ENCODE measurements at places on chromosomes 1 and 21.

GRCh38 chr1:65189576-65190115, 41.6 kb downstream of the AK4 start:
- DNase-seq: no peak

GRCh38 chr1:66396212-66396890, 137.6 kb upstream of the SGIP1 start:
- no peak for DNase-seq

DNA sequence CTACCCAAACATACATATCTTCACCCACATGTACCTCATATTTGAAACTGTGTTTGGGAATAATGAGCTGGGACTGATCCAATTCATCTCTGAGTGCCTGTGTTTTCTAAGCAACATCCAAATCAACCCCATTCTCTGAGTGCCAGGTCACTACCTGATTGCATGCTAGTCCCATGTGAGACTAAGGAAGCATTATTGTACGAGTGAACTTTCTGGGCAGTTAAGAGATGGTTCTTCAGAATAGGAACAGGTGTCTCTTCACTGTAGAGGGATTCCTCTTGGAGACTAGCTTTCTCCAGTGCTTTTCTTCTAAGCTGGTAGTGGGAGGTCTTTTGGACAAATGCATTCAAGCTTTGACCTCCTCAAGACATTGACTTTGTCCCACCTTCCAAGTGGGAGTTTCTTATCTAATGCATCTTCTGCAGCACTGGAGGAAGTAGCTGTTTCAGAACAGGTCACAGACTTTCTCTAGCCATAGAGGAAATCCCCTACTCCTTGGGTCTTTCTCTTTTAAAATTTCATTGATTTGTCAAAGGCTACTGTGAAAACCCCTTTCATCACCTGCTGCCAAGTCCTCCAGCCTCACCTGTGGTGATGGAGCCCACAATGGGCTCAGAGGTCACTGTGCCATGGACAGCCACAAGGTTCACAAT, 172.0 kb upstream of the KIAA0040 start:
- DNase-seq: no peak

GRCh38 chr1:65724151-65724550, 68.5 kb upstream of the PDE4B start:
- DNase-seq: no peak

- DNase-seq: peak; percentile 11
These were observed 99.6 kb upstream of the CACNA1E start for GRCh38 chr1:181383695-181384094.

GRCh38 chr1:75989121-75989520, 56.9 kb upstream of the ASB17 start:
- DNase-seq: no peak

DNA sequence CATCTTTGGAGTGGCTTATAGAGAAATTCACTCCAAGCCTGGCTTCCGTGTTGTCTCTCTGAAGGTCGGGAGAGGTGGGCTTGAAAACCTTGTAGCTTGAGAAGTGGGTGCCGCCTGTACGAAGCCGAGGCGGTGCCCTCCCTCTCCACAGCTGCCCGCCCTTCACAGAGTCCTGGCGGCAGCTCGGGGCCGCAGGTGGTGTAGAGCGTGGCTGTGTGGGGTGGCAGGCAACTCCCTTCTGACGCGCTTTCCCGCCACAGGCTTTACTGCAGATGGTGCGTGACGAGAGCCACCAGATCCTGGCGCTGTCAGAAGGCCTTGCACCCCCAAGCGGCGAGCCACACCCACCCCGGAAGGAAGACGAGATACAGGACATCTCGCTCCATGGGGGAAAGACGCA, 33.1 kb upstream of the DIP2A start:
- DNase-seq: no peak

DNA sequence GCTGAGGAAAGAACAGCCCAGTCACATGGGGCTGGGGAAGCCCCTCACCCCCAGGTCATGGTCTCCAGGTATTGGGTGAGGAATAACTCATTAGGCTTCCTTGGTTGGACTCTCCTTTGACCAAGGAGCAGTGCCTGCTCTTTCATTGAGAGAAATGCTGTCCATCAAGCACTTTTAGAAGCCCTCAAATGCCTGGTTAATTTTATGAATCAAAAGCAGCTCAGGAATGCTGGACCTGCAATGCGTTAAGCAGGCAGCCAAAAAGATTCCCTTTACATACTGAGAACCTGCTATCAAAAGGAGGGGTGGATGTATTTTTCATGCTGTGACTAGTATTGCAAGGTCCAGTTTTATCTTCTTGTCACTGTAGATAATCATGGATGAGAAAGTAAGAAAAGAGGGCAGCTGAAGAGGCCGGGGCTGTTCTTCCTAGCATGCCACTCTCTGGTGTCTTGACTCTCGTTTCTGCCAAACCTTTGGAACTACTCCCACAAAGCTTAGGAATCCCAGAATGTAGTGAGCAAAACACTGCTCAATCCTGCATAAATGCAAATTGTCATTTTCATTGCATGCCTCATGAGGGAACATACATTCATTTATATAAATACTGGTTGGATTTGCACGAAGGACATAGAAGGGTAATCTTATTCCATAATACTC, 2.1 kb upstream of the CD58 start:
- peak; percentile 21 for DNase-seq

- DNase-seq: peak; percentile 67
These were observed 61.0 kb downstream of the TOR3A start for GRCh38 chr1:179142889-179143299.

GRCh38 chr1:36178471-36179219, 22.7 kb downstream of the MAP7D1 start:
- DNase-seq: peak; percentile 97

DNA sequence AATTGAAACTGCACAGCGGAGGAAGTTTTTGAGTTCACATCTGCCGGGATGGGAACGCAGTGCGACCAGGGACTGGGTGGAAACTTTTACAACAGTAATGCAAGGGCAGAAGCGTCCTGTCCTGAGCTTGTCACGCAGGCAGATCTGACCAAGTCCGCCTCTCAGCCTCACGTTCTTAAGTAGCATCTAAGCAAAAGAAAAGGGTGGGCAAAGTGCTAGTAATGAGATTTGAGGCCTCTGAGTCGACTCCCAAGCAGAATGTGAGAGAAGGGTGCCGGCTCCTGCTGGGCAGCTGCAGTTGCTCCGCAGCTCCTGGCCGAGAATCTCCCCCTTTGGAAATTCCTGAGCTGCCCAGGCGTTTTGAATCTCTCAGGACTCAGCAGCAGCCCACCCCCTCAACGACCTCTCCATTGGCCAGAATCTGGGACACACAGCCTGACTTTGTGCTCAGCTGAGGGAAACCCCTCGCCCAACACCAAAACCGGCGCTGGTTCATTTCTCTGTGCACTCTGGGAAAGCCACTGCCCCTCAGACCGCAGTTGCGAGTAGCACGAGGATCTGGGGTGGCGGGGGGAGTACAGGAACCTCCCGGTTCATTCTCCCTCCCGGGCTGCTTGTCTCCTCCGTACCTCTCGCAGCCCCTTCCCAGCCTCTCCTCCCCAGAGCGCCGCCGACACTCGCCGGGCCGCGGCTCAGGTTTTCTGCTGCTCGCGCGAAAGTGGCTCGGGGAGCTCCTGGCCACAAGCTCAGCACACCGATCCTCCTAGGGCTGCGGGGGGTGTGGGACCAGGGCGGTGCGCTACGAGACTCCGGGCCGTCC, 913 bp upstream of the S1PR1 start:
- DNase-seq: peak; percentile 67

DNA sequence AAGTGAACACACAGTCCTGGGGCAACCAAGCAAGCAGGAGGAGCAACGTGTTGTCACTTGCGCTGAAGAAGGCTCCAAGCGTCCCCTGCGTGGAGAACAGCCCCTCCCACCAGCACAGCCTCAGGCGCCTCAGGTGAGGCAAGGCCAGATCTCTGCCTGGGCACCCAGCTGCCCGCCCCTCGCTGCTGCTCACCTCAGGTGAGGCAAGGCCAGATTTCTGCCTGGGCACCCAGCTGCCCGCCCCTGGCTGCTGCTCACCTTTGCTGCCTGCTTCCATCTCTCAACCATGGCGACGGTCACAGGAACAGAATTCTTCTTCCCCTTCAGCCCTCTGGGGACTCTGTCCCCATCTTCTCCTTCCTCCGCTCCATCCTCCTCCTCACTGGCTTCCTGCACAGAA, 2.4 kb downstream of the NOC2L start:
- no peak for DNase-seq

DNA sequence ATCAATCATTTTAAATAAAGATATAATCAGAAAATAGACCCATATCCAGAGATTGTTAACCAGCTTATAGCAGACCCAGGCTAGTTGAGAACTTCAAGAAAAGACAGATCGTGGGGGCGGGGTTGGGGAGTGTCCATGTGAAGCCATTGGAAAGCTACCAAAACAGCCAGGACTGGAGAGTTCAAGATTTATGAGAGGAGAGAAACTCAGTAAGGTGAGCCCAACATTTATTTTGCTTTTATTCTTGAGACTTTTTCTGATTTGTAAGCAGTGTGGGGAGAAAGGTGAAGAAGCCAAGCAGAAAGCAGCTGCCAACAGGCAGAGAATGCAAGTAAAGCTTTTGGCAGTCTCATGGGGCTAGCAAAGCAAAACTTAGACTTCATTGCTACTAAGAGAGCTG, 179.9 kb downstream of the VPS13D start:
- DNase-seq: no peak

- DNase-seq: no peak
These were observed 724.6 kb downstream of the USP25 start for GRCh38 chr21:16454399-16454798.

DNA sequence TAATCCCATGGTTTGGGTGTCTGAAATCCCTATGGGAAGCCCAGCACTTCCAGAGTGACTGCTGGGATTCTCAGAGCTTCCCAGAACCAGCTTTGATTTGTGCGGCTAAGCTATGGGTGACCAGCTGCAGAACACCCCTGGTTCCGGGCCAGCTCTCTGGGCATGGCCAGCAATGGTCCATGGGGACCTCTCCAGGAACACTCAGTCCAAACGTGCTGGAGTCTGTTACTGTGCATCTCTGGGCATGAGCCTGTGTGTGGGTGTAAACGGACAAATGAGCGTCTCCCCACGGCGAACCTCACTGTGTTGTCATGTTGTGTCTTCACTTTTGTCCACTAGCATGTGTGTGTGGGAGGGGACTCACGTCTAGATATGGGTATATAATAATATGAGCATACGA, 54.4 kb downstream of the MAB21L3 start:
- no peak for DNase-seq

GRCh38 chr1:72827278-72827677, 544.9 kb upstream of the NEGR1 start:
- peak; percentile 70 for DNase-seq

Measured in mesendoderm (in vitro differentiated cells).